Left kidney (tissue), 8 donors: ENCODE measurements at places on chromosomes 2 and 18. TPM values are rescaled to one million over a fixed set of nuclear protein-coding genes. Genes with fewer than 3 reads are reported as not detected.
A peak's percentile ranks its signal among the peaks of the same experiment; 100 is the strongest.

GRCh38 chr2:36858551-36859365 is 107.6 kb downstream of the STRN start:
- DNase-seq = no peak

GRCh38 chr2:216830346-216830745 is 29.5 kb downstream of the TNP1 start:
- no peak for DNase-seq

- no peak for DNase-seq
Measured at GRCh38 chr18:63229971-63230370, 89.6 kb downstream of the BCL2 start.

DNA sequence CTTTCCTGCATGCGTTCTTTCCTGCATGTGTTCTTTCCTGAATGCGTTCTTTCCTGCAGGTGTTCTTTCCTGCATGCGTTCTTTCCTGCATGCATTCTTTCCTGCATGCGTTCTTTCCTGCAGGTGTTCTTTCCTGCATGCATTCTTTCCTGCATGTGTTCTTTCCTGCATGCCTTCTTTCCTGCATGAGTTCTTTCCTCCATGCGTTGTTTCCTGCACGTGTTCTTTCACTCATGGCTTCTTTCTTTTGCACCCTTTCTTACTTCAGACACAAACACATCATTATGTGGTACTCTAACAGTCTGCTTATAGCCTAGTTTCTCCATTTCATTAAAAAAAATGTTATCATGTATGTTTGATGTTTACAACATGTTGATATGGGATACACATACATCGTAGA is 261.6 kb upstream of the PXDN start:
- no peak for DNase-seq

GRCh38 chr18:42032447-42032846 is 77.4 kb downstream of the PIK3C3 start:
- DNase-seq = no peak

DNA sequence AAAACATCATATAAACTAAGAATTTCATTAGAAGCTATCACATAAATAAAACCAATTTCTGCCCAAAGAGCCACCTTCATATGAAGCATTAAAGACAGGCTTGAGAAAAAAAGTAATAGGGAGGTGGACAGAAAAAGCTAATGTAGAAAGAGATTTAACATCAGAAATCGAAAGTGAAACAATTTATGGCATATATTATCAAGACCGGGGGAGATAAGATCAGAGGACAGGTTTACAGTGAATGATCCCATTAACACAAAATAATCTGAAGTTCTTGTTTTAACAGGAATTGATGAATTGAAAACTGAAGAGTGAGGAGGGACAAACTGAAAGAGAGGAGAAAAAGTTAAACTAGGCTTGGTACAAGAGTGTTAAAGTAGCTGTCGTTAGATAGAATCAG is 786.3 kb upstream of the FSHR start:
- DNase-seq = no peak

DNA sequence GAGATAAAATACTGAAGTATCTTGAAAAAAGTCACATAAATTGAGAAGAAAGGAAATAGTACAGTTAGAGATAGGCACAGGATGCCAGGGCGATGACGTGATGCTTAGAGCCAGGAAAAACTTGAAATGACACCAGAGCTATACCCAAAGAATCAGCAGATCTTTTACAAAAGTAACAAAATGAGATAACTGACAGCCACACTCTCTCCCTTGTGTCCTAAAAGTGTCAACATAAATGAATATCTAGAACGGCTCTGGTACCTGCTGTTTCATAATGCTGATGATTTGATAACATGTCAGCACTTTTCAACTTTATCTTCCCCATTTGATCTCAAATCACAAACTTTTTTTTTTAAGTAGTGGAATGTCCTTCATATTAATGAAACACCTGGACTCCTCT is 45.6 kb upstream of the ZC3H15 start:
- no peak for DNase-seq

SLC38A11 gene
- 6.6 TPM for polyA plus RNA-seq

DNA sequence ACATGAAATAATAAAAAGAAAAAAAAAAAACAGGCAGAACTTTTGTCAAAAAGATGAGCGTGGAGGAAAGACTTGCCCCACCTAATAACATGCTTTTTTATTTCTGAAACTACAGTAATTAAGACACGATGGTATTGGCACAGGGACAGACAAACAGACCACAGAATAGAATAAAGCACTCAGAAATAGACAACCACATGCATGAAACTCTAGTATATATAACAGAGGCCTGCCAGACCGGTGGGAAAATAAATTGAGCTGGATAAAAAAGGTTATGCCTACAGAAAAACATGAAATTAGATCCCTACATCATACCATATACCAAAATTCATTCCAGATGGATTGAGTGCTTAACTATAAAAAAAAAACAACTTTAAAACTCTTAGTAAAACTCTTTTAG is 163.1 kb downstream of the NRP2 start:
- no peak for DNase-seq

GRCh38 chr2:12796657-12797056 is 79.9 kb downstream of the TRIB2 start:
- peak; percentile 61 for DNase-seq

WBP1 gene
- 94.7 TPM for polyA plus RNA-seq

NTSR2 gene
- not detected for polyA plus RNA-seq

DNA sequence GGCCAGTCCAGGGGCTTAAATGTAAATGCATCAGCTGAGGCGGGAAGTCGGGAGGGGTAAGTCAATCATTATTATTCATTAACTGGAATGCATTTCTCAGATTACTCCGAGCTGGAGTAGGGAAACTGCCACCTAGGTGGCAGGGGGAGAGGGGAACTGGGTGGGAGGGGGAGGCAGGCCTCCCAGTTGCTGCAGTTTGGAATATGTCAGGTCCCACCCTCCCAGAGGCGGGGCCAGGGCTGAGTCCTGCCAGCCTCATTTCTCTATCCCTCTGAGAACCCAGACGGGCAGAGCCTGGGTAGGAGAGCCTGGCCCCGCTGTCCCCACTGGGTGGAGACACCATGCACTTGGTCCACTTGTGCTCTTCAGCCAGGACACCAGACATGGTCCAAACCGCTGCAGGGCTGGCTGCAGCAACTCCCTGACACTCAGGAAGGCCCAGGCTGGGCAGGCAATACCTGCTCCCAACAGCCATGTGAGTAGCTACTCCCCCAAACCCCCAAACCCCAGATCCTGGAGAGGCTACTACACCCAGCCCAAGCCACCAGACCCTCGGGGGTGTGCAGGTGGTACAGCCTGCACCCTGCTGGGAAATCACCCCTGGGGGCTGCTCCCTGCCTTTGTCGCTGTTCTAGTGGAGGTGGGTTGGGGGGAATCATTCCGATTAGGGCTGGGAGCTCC is at the start of gene GPBAR1:
TSS of gene GPBAR1 (plus strand) at position 274 of the 681 bp plus-strand sequence. CDS start 1,710 bp downstream, outside the sequence.
- DNase-seq = peak; percentile 70

SERPINB10 gene
- 0.27 TPM for polyA plus RNA-seq

GRCh38 chr2:241088791-241089732 is 13.0 kb downstream of the MTERF4 start:
- no peak for DNase-seq

- no peak for DNase-seq
Measured at GRCh38 chr2:69381337-69381737, 5.7 kb downstream of the GFPT1 start.

DNA sequence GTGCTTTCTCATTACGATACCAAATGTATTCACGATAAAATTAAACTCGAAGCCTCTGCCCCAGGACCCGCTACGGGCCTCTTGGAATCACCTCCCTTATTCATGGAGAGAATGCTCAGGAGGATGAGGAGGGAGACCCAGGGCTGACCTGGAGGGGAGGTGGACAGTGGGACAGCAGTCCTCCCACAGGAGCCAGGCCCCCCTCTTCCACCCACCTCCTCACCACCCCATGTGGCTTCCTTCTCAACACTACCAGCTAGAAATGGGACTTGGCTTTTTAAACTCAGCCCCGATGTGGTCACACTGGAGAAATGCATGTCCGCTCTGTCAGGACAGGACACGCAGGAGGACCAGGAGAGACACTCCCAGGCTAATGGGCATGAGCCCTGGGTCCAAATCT is 147.9 kb upstream of the ID2 start:
- no peak for DNase-seq

KCNS3 gene
- 9.2 TPM for polyA plus RNA-seq

GRCh38 chr18:33712719-33713118 is 134.7 kb downstream of the ASXL3 start:
- no peak for DNase-seq
